Occipital lobe (tissue), 3 donors: ENCODE measurements at places on chromosomes 16 and 17.

- no peak for DNase-seq
These were observed 624.3 kb upstream of the SOX9 start for GRCh38 chr17:71496552-71496951.

DNA sequence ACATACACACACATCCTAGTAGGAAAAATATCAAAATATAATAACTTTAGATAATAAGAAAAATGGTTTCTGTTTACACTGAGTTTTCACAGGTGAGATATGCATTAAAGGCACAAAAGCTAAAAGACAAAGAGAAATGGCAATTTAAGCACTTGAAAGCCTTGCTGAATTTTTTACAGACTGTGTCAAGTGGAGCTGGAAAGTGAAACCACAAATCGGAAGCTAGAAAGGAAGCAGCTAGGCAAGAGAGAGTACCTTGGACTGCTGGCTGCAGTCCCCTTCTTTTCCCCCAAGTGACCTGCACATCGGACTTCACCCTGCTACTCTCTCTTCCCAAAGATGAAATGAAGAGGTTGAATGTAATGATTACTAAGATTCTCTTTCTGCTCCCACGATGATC, 135.1 kb downstream of the CDH13 start:
- DNase-seq = no peak

- DNase-seq = no peak
These were observed 11.3 kb upstream of the MLLT6 start for GRCh38 chr17:38693700-38694329.

- no peak for DNase-seq
These were observed 33.8 kb downstream of the CACNA1G start for GRCh38 chr17:50594128-50594823.

- DNase-seq = no peak
These were observed 86.3 kb upstream of the GOT2 start for GRCh38 chr16:58820411-58820810.

DNA sequence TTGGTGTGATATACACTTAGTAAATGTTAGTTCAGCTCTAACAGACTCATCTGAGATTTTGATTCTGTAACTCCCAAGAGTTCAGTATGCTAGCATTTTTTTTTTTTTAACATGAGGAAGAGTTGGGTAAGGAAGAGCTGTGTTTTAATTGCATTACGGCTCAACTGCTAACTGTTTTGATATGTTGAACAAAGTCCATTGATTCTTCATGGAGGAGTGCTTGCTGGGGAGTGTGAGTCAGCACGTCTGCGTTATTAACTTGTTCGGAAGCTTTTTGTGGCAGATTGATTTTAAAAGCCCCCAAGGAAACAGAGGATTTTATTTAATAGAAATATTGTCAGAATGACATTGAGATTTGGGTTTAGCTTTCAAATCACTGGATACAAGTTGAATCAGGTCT, 45.8 kb downstream of the PITPNC1 start:
- DNase-seq = no peak

GRCh38 chr17:51536627-51537026, 276.3 kb downstream of the UTP18 start:
- no peak for DNase-seq

DNA sequence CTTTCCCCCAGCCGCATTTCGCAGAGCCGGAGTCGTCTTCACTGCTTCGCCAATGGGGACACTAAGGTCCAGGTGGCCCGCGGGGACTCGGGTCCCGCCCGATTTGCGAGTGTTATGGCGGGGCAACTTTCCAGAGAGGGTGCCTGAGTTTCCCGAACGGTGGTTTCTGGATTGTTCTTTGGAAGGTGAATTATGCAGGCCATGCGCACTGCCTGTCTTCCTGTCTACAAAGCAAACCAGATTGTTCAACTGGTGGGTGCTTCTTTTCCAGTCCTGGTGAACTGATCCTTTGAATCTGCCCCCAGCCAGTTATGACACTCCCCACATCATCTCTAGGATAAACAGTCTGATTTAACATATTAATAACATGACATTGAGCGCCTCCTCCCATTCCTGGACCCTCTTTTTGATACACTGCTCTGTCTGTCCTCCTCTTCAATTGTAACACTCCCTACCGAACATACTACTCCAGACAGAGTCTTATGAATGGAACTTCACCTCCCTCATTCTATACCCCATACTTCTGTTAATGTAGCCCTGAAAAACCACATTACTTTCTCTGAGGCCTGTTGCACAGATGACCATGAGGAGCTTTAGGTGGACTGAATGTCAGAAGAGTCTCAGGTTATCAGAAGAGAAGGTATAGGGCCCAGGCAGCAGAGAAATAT, 159.0 kb downstream of the RAB11FIP4 start:
- no peak for DNase-seq

DNA sequence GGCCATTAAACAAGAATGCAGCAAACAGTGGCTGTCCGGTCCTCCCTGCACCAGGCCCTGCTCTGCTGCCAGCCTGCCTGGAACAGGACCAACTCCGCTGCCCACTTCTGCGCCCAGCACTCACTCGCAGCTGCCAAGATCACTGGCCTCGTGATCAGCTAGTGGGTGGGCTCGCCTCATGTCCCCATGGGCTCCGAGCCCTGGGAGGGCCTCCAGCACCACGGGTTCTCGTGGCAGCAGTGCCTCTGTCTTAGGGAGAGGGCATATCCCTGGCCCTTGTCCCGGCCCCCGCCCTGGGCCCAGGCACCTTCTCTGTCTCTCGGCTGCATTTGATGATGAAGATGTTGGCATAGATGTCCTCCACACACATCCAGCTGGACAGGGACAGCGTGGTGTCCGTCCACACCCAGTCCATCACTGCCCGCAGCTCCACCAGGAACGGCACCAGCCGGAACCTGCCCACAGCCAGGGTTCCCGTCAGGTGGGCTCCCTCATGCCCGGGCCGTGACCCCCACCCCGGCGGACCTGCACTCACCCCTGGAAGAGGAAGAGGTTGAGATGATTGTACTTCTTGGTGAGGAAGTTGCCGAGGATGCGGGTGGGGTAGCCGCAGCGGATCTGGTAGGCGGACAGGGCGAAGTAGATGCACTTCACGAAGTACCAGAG, 13.1 kb downstream of the CTU2 start:
- peak; percentile 62 for DNase-seq

DNA sequence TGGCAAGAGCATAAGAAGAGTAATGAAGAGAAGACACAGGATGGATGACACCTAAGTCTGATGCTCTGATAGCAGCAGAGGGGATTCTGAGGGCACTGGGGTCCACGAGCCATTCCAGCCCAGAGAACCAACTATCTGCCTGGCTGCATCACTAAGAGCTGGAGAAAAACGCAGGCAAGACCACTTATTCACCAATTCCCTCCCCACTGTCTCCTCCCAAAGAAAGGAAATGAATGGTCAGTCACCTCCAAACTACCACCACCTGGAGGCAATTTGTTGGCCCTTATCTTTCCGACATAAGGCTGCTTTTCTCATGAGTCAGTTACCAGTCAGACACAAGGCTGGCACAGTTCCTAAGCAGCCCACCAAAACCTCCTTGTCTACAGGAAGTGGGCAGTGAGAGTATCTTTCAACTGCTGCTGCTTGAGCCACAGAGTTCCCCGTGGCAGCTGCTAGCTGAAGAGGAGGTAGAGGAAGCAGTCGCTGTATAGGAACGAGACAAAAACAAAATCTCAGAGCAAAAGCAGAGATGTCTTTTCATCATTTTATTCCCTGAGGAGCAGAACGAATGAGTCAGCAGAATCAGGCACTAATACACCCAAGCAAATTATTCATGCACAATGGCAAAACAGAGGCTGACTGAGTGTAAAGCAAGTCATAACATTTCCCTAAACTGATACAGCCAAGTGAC, 111.1 kb downstream of the SMG6 start:
- no peak for DNase-seq

- no peak for DNase-seq
These were observed 536 bp downstream of the SLC38A10 start for GRCh38 chr17:81294512-81295030.

DNA sequence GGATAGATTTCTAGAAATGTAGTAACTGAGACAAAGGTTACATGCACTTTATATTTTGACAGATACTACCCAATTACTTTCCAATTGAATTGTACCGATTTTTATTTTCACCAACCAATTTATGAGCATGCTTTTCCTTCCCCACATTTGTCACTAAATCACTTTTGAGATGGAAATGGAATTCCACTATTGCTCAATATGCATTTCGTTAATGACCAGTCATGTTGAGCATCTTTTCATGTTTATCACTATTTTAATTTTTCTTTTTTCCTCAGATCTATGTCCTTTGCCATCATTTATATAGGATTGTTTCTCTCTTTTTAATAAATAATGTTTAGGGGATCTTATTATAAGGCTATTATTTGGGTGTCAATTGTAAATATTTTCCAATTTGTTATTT, 102.8 kb upstream of the SMIM36 start:
- DNase-seq = no peak

DNA sequence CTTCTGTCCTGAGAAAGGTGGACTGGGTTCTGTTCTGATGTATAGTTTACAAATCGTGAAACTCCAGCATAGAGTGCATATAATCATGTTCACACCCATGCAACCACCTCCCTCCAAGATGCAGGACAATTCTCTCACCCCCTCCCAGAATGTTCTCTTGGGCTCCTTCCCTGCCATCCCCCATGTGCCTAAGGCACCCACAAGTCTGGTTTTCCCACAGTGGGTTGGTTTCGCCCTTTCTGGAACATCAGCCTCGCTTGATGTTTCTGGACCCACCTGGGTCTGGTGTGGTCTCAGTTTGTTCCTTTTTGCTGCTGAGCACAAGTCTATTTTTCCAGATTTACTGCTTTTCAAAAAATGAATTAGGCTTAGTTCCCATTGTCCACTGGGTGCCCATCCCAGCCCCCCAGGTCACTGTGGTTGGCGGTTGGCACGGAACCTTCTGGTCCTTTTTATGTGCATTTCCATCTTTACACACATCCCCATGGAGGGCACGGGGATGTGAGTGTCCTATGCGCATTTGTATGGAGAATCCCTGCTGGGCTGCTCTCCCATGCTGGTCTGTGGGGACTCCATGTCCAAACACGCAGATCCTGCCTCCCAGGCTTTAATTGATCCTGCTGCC, 19.0 kb downstream of the MAP2K3 start:
- DNase-seq = no peak

DNA sequence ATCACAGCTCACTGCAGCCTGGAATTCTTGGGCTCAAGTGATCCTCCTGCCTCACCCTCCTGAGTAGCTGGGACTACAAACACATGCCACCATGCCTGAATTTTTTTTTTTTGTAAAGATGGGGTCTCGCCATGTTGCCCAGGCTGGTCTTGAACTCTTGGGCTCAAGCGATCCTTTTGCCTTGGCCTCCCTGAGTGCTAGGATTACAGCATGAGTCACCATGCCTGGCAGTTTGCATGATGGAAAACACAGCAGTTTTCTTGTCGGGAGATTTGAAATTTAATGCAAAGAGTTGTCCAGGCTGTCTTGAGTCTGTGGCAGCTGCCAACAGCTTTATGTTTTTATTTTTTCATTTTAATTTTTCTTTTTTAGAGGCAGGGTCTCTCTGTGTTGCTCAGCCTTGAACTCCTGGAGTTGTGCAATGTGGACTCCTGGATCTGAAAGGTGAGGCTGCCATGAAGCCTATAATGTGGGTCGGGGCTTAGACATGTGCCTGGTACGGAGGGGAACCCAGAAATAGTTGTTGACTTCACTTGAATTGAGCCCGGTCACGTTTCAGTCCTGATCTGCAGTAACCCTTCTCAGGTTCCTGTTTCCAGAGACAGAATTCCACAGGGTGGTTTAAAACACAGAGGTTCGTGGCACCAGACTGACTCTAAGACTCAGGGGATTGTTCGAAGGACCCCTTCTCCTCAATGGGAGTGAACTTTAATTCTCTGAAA, 18.7 kb downstream of the CD300A start:
- no peak for DNase-seq

DNA sequence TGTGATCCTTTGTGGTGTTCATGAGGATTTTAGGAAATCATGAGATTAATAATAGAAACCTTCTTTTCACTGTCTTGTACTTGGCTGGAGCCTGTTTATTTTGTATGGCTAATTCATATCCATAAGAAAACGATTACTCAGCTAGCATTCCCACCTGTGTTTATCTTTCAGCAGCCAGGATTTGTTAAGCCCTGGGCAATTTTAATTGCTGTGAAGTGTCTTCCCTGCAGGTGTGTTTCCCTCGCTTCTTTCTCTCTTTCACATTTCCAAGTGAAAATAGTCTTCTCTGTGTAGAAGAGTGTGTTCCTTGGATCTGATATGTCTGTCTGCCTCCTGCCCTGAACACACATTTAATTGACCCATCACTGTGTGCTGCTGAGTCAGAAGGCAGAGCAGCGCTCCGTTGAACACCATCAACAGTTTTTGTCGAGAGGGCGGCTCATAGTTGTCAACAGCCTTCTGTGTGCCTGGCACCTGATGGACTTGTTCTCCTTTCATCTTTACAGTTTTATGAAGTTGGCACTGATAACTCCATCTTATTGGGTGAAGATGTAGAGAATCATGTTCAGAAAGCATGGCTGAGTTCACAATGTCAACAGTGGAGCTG, 83.2 kb downstream of the SPECC1 start:
- DNase-seq = no peak

DNA sequence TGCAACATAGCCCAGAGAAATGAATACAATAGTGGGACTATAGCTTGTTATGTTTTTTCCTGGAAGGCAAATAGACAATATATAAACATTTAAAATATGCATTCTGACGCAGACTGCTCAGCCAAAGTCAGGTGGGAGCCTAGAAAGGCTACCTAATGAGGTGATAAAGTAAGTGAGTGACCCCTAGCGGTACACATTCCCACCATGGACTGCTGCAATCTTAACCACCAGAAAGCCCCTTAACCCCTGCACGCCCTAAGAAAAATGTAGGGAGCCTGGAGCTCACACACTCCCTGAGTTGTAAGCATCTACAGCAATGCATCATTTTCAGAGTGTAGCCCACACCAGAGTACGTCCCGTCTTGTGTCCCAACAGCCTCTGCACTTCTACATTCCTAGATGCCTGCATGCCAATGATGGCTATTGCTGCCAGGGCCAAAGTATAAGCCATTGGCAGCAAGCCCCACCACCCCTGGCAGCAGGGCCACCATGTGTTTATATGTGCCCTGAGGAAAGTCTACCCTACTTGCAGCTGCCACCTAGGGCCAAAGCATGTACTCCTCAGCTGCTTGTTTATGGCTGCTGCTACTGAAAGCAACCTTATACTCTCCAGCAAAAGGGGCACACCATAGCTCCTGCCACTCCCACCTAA, 127.6 kb downstream of the KIF2B start:
- DNase-seq = no peak

DNA sequence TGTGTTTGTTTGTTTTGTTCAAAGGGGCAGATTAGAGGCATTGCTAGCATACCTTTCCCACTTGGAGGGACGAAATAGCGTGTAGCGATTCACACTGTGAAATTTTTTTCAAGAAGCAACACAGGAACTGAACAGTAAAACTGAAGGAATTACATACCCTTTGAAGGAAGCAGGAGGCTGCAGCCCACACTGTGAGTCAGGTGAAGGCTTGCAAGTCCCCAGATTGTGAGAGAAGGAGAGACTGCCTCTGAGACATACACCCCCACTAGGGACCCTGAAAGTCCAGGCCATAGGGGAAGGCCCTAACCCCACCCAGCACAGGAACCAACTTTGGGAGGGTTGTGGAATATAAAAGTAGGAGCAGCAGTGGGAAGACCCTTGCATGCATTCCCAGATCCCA, 69.6 kb upstream of the HS3ST3A1 start:
- DNase-seq = no peak

- DNase-seq = no peak
These were observed 342.3 kb downstream of the SNX29 start for GRCh38 chr16:12318661-12319427.

- DNase-seq = no peak
These were observed 989.0 kb downstream of the CDH11 start for GRCh38 chr16:64132759-64133361.
